NCI-H1930 (cell line): ENCODE measurements at places on chromosomes 5 and 9.

- no peak for DNase-seq
Measured at GRCh38 chr9:13122756-13123369, 156.6 kb downstream of the MPDZ start.

DNA sequence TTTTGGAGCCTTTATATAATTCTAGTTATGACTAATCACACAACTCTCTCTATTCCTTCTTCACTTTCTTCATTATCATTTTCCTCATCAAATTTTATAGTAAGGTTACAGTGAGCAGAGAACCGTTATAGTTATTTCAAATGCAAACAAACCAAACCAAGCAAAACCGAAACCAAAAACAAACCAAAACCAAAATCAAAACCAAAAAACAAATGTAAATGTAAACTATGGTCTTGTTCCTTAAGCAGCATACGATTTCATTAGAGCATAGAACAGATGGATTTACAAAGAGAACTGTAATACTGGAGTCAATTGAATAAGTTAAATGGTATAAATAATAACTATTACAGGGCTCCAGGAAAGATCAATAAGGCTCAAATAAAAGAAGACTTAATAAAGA, 447.1 kb downstream of the LRRC70 start:
- DNase-seq = no peak

DNA sequence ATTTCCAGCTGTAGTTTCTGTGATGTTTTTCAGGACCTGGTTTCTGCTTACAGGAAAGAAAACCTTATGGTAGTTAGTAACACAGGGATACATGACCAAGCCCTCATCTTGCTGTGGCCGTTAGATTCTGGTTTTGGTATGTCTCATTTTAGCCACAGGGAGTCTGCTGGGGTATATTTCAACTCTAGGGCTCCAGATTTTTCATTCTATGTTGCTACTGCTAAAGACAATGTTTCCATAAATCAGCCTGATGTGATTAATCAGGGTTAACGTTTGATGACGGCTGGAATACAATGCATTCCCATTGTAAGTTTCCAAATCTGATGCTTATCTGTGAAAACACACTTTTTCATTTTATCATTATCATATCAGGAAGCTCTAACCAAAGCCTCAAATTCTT, 48.2 kb downstream of the P4HA2 start:
- no peak for DNase-seq

- DNase-seq = no peak
Measured at GRCh38 chr9:128892221-128892921, 10.4 kb downstream of the LRRC8A start.

- DNase-seq = no peak
Measured at GRCh38 chr5:121693864-121694263, 157.8 kb upstream of the FTMT start.

GRCh38 chr5:10151656-10152055, 98.0 kb downstream of the ATPSCKMT start:
- DNase-seq = no peak

DNA sequence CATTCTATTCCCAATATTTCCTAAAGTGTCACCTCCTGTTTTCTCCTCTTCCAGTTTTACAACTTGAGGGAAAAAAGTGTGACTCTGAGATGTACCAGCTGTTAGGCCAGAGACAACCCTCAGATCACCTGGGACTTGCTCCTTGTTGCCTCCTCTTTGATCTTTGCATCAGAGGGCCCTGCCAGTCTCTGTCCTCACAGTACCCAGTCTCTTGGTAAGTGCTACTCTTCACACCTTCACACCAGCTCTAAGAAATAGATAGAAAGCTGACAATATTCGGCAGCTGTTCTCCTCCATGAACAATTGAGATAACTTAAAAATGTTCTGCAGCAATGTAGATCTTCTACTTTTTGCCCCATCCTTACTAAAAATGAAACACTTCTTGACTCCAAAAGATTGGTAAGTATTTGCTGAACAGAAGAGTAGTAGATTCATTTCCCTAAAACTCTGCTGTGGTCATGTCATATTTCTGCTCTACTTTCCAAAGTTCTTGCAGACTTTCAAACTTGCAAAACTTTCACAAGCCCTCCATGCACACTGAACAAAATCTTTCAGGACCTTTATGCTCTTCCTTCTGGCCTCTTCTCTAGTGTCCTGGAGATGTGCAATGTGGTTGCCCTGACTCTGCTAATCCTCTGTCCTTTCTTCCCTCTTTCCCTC, 188.6 kb downstream of the SNX18 start:
- no peak for DNase-seq

- no peak for DNase-seq
Measured at GRCh38 chr5:139694556-139695177, 46.5 kb downstream of the CXXC5 start.
